ENCODE measurements at places on chromosomes 5 and 9. TPM values are rescaled to one million over a fixed set of nuclear protein-coding genes. Genes with fewer than 3 reads are reported as not detected.

Gene HSPB3
- total RNA-seq, result 549 TPM

Gene MUSK
- 1.0 TPM for total RNA-seq

Gene C9
- total RNA-seq, result not detected

Gene FGD3
- total RNA-seq, result 3.0 TPM

DNA sequence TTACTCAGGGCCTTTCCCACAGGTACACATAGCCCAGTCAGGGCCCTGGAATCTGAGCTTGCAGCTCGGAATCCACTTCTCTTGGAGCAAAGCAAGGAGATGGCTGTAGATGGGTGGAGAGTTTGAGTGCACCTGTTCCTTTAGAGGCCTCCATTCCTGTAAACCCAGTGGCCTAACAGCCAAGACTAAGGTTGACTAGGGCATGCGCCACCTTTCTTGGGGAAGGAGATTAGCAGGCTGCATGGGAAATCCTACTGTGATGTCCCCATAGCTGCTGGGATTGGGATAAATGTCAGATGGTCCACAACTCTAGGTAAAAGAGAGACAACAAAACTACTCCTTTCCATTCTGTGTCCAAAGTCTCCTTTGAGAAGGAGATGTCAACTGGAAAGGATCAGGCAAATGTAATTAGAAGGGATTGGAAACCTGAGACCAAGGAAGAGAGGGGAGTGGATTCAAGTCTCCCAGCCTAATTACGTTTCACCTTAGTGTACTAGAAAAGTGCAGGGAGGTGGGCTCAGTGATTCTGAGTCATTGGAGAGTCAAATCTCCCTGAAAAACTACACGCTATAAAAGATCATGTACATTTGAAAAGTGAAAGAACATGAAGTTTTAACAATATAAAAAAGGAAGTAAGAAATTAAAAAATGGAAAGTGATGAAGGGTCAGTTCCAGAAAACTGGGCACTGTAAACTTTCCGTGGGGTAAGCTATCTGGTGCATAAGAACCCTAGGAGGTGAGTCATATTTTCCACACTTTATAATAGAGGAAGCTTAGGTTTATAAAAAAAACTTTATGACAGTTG is 104.2 kb downstream of the SEC61B start:
- DNase-seq, result no peak

DNA sequence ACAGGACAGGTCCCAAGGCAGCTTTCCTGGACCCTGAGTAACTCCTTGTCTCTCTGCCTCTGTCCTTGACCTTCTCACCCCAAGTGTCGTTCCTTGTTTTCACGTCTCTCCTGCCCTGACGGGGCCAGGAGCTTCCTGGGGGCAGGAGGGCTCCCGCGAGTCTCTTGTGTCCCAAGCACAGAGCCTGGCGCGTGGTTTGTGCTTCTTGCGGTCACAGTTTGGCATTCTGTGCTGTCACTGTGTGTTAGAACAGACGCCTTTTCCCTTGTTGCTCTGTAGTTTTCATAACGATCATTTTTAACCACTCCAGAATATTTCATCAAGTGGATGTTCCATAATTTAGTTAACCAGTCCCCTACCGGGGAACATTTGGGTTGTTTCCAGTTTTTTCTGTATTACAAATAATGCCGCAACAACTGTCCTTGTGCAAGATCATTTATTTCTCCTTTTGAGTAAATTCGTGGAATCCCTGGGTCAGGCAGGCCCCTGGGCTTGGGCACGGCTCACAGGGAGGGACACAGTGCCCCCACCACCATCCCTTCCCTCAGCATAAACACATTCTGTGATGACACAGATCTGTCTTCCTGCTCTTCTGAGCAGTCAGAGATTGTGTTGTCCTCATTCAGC is 71.9 kb downstream of the TSPAN17 start:
- DNase-seq, result peak; percentile 61

GRCh38 chr9:78856144-78856543 is 559.2 kb downstream of the PSAT1 start:
- no peak for DNase-seq

DNA sequence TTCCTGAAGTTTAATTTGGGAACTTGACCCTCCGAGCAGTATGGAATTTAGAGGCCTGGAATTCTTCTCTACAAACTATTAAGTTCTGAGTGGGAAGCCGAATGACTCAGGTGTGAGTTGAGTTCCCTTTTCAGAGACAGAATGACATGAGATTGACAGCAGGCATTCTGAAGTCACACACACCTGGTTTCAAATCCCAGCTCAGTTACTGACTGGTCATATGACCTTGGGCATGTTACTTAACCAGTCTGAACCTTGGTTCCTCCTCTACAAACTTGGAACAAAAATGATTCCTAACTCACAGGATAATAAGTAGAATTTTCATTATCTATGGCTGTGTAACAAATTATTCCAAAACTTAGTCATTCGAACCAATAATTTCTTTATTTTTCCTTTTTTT is 45.5 kb upstream of the GPBP1 start:
- no peak for DNase-seq

- no peak for DNase-seq
Measured at GRCh38 chr5:167574464-167574863, 717.0 kb upstream of the WWC1 start.

GRCh38 chr9:134943411-134943810 is 25.7 kb upstream of the FCN1 start:
- peak; percentile 18 for DNase-seq
